Dermis blood vessel endothelial cell (primary cell): ENCODE measurements at places on chromosomes 11 and 22.

DNA sequence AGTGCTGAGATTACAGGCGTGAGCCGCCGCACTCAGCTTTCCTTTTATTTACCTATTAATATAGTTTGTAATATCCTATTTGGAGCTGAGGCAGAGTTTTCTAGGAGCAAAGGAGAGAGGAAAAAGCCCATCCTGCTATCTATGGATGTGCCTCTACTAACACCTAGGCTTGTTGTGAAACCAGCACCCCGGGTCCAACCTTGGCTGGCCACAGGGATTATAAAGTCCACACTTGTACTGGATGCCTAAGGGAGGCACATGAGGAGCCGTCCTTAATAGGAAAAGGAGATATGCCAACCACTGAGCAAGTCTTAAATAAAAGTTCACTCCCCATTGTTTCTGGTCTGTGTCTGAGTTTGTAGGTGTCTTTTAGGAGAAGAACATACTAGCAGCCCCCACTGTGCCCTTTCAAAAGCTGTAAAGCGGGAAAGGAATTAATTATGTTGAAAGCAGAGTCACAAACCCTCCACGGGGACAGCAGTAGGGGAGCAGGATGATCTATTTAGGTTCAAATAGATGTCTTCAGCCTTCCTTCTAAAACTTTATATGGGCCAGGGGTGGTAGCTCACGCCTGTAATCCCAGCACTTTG, 29.3 kb downstream of the RRP7A start:
- no peak for DNase-seq

GRCh38 chr22:36358533-36359469, 29.0 kb downstream of the MYH9 start:
- no peak for DNase-seq

DNA sequence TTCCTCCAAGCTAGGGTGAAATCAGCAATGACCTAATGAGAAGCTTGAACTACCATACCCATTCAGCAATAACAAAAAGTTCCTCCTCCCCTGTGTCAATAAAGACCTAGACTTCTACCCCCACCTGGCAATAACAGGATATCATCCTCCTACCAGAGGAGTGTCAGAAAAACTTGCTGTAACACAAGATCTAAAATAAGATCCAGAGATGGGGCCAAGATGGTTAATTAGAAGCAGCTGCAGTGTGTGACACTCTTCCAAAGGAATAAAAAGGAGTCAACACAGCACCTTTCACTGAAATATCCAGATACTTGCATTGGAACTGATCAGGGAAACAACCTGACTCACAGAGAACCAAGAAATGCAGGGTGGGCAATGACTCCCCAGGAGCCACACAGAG, 84.4 kb upstream of the ARHGAP42 start:
- DNase-seq: no peak

DNA sequence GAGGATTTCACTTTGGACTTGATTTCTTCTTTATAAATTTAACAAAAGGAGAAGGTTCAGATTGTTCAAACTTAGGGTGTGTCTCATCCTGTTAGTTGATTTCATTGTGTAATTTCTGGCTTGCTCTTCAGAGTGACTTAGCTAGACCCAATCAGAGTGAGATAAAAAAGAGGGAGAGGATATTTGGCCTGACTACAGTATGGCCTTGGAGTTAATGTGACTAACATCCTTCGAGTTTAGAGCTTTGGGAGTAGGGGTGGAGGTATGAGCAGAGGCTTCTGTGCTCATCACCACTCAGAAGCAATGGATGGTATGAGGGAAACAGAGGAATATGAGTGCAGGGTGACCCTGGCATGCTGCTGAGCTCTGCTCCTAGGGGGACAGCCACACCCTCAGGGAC, 114.2 kb downstream of the ME3 start:
- DNase-seq: peak; percentile 53

DNA sequence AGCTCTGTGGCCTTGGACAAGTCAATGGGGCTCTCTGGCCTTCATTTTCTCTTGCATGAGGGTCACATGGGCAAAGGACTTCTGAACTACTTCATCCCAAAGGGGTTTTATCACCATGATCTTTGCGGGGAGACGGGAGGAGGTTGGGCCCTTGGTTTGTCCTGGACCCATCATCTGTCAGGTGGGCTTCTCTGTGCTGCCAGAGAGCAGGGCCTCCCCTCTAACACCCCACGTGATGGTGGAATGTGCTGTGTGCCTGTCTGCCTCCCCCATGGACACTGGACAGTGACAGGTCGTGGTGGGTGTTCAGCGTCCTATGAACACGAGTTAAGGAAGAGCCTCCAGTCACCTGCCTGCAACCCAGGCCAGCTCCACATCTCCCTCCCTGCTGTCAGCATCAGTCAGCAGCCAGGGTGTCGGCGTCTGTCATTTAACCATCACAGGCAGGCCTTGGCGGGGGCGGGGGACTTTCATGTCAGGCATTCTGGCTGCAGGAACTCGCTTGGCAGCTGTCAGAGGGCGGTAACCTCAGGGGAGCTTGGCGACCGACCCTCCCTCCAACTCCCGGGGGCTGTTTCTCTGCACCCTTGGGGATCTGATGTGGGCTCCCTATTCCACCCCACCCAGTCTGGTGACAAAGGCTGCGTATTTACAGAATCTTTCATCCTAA, 2.6 kb upstream of the SUN2 start:
- no peak for DNase-seq

GRCh38 chr22:27513021-27513420, 288.5 kb downstream of the MN1 start:
- peak; percentile 66 for DNase-seq

- no peak for DNase-seq
Measured at GRCh38 chr22:50516891-50517290, 8.5 kb downstream of the SCO2 start.

- no peak for DNase-seq
Measured at GRCh38 chr11:41982975-41983374, 523.5 kb upstream of the LRRC4C start.

GRCh38 chr11:119193626-119194025, 8.4 kb downstream of the NHERF4 start:
- DNase-seq: no peak

GRCh38 chr11:90288212-90288821, 65.5 kb upstream of the CHORDC1 start:
- DNase-seq: peak; percentile 31

- DNase-seq: peak; percentile 36
Measured at GRCh38 chr11:77821349-77821851, 456 bp downstream of the AAMDC start.

- DNase-seq: no peak
Measured at GRCh38 chr11:83600661-83601060, 314.5 kb upstream of the CCDC90B start.

DNA sequence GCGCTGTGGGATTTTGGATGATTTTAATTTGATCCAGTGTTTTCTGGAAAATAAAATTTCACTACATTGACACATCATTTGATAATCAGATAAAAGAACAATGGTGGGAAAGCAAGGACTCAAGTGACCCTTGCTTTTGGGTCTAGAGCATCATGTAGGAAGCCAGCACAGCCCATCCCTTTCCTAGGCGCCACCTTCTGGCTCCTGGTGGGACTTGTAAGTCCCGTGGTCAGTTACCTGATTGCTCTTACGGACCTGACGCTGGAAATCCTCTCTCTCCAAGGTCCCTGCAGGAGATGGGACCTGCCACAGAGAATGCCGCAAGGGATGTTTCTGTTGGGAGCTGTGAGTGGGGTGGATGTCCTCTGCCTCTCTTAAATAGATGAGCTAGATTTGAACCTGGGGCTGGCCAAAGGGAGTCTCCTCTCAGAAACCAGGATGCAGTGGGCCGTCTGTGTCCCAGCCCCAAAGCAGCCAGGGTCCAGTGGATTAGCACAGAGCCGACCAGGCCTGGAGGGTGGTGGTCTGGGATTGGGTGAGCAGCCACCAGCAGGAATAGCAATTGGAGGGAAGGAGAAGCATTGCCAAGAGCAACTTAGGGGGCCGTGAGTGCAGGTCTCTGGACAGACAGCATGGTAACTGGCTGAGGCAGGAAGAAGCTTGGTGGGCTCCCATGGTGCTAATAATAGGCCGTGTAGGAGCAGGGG, 21.7 kb downstream of the TIMP3 start:
- peak; percentile 61 for DNase-seq

DNA sequence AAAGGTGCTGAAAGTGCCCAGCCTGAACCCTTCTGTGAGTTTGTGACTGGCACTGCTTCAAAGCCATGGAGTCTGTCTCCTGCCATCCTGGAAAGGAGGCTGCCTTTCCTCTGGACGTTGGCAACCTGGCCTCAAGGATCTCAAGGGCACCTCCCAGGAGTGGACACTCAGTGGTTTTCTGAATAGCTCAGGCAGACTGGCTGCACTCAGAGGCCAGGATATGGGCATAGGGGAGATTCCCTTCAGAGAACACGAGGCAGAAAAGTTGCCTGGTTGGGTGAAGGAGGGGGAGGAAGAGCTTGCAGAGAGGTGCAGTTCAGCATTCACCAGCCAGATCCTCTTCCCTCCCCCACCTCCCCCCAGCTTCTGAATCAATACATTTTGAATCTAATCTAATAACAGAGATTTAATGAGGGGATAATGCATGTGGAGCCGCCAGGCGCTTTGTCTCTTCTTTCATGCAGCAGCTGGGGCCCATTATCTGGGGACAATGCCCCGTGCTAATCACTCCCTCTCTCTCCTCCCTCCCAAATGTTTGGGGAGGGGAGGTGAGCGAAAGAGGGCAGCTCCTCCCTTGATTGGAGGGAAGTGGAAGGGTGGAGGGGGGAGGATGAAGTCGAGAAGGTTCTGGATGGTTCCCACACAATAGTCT, 17.7 kb downstream of the HTR3A start:
- DNase-seq: no peak

GRCh38 chr11:125330462-125331325, 165.4 kb downstream of the FEZ1 start:
- no peak for DNase-seq

DNA sequence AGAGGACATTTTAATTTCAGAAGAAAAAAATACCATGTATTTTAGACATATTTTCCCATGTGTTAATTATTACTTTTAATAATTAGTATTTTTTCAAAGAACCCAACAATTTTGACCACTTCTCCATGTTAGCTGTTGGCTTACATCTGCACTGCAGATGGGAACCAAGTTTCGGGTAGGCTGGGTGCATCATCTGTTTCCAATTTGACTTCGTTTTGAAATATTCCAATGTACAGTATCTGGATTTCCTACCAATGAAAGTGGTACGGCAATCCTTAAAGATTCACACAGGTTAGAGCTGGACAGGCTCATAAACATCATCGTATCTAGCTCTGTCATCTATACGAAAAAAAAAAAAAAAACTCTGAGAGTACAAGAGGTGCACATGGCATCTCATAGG, 670.2 kb downstream of the OPCML start:
- no peak for DNase-seq

DNA sequence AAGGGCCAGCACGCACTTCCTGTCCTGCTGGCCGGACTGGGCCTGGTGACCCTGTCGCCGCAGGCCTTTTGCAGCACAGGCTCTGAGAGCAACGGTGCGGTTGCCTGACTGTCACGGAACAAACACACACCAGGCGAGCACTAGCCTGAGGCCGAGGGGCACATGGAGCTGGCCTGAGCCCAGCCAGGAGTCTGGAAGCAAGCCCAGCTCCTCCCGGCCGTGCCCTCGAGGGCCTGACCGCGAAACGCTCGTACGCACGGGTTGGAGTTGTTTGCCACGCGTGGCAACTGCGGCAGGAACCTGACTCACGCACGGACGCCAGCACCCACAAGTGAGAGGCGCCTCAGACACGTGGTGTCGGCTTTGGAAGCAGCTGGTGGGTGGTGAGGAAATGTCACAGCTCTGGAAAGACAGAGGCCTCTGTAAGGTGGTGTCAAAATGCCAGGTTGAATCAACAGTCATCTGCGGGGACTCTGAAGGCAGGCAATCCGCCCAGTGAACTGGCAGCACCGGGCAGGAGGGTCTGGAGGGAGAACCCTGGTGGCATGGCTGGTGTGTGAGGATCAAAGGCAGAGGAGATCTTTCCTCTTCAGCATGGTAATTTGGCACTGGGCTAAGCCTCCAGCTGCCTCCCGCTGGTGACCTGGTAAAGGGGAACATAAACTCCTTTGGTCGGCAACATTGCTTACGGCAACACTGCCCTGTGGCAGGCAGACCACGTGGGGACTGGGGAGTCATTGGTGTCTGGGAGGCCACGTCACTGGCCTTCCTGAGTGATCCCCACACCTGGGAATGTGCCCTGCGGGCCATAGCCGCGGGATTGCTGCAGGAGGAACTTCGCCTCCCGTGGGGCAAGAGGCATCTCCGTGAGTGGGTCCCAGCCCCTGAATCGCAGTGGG, 15.3 kb upstream of the IL17REL start:
- DNase-seq: peak; percentile 6
